ENCODE measurements at places on chromosomes 7 and 10.

- no peak for DNase-seq
These were observed 242.7 kb downstream of the FOXP2 start for GRCh38 chr7:114657279-114657678.

DNA sequence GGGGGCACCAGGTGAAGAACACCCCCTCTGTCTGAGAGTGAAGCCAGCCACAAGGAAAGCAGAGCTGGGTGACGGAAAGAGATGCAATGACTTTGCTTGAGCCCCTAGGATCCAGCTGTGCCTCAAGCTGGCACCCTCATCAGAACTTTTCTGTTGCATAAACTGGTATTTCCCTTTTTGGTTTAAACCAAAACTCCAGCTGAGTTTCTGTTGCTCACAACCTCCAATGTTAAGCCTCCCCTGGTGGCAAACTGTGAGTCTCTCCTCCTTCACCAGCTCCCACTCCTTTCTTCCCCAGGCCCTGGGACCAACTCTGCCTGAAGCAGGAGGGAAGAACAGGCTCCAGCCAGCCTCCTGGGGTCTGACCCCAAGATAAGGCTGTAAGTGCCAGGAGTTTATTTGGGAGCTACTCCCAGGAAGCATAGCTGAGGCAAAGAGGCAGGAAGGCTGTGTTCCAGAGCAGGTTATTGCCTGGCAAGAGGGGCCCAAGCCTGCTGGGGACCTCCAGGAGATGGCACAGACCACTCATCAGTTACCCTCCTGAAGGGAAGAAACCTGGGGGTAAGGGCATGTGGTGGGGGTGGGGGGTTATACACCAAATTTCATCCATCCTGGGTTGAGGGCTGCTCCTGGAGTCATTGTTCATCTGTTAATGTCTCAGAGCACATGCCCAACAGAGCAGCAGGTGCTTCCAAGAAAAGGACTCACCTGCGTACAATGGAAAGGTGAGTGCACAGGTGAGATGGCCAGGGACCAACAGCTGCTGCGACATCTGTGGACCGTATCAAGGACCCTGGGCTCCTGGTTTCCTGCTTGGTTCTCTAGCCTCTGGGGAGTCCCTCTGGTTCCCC, 73.3 kb upstream of the NANOS1 start:
- DNase-seq, result no peak

DNA sequence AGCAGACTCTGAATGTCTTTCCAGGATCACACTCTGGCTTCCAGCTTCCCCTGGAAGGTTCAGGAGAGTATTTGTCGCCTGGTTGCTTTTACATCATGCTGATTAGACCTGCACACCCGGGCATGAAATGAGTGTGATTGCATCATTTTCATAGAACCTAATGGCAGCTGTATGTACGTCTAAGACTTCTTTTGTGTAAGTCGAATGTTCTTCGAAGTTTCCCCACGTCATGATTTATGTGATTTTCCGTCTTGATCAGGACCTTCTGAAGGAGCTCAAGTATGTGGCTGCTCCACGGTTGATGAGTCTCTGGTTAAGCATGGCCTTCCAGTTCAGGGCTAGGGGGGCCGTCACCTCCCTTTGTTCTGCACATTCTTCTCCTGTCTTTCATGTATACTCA, 4.5 kb downstream of the EIF4H start:
- no peak for DNase-seq

- DNase-seq, result no peak
These were observed 10.1 kb upstream of the SLC18A3 start for GRCh38 chr10:49600046-49600445.

DNA sequence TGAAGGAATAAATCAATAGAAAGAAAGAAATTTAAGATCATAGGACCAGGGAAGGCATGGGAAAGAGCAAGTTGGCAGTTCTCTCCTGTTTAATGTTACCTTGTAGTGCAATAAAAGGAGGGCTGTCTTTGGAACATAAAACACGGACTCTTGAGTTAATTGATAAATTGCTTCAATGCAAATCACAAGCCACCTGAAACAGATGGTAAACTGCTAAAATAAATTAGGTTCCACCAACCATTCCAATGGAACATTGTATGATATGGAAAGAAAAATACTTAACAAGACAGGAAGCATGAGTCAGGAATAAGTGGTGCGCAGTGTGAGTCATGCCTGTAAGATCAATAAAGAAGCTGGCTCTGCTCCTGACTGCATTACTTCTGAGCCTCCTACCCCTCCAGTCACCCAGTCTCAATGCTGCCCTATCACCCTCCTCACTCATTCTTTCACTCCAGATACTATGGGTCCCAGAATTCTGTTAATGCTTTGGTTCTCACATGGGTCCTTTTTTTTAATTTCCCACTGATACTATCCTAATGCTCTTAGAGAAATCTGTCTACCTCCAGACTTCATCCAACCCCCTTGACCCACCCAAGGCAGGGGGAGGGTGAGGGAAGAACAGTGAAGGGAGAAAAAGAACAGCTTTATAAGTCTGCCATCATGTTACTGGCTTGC, 78.9 kb downstream of the LRRC17 start:
- DNase-seq, result no peak

DNA sequence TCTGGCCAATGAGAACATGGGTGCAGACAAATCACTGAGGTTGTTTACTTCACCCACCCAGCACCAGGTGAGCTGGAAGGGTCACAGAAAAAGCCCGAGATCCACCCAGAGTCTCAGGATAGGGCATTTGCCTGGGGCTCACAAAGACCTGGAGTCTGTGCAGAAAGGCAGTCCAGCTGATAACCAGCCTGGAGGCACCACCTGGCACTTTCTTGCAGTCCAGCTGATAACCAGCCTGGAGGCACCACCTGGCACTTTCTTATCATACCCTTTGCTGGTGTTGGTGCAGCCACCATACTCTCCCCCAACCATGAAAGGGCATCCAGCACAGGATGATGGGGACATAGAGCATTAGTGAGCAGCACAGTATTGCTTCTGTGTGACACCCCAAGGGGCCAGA, 104.1 kb downstream of the PPP1R3C start:
- no peak for DNase-seq

DNA sequence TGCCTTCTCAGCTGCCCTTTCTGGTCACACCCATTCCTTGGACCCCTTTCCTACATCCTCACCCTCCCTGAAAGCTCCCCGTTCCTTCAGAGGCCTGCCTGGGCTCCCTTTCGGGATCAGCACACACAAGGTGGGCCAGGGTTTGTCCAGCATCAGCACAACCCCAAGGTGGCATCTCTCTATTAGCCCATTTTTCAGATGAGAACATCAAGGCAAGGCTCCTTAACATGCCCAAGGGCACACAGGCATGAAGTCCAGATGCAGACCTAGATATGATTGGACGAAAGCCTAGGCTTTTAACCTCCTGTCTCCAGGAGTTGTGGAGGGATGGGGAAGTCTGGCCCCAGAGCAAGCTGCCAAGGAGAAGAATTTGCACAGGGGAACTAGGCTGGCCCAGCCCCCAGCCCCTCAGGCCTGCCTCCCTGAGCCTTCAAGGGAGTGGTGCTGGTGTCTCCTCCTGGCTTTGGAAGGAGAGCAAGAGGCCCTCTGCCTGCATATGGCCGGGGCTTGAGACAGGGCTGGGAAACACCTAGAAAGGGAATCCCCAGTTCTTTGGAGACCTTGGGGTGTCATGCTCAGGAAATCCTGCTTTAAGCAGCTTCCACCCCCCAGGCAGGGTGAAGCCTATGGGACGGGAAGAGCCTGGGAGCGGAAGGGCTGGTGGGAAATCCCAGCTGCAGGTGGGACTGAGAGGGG, 9.0 kb upstream of the VSIR start:
- no peak for DNase-seq

DNA sequence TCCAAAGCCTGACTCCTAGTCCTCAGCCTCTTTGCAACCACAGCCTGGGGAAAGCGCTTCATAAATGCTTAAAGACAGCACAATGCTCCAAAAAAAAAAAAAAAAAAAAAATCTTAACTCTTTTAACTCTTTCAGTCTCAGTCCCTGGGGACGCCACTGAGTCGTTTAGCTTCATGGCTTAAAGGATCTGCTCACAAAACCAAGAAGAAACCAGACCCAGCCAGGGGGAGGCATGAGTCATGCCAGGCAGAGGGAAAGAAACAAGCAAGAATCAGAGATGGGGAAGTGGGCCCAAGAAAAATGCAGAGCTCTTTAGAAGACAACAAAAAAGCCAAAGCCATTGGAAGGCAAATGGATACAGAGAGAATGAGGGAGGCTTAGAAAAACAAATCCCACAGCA, 32.5 kb upstream of the DOCK1 start:
- no peak for DNase-seq

DNA sequence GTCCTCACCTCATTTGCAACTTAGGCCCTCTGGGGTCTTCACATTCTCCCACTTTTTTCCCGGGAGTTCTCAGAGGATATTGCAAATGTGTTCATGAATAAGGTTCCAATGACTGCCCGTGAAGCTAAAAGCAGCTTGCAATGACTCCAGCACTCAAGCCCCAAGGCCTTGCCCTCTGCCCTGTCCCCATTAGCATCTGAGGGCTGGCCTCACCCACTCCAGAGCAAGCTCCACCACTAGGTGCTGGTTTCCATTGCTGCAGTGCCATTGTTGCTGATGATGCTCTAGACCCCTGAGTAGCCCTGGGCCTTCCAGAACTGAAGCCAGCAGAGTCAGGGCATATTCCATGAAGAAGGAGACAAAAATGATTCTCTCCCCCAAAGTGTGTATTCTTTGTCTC, 236.8 kb downstream of the DYNC1I1 start:
- DNase-seq, result no peak

GRCh38 chr7:15669443-15670090, 16.9 kb downstream of the MEOX2 start:
- no peak for DNase-seq

GRCh38 chr7:54898659-54899340, 120.0 kb upstream of the EGFR start:
- DNase-seq, result no peak

GRCh38 chr7:138223402-138223879, 147.2 kb downstream of the AKR1D1 start:
- DNase-seq, result no peak

- DNase-seq, result no peak
These were observed 6.9 kb downstream of the KPNA7 start for GRCh38 chr7:99201027-99201426.
